Left renal pelvis (tissue), 4 donors: ENCODE measurements at places on chromosomes 11 and 22. TPM values are rescaled to one million over a fixed set of nuclear protein-coding genes. Genes with fewer than 3 reads are reported as not detected.

Gene OR5B21
- polyA plus RNA-seq, result not detected

Gene KIRREL3
- polyA plus RNA-seq, result 1.9 TPM

GRCh38 chr11:102234779-102235439 is 82.4 kb upstream of the BIRC3 start:
- no peak for DNase-seq

DNA sequence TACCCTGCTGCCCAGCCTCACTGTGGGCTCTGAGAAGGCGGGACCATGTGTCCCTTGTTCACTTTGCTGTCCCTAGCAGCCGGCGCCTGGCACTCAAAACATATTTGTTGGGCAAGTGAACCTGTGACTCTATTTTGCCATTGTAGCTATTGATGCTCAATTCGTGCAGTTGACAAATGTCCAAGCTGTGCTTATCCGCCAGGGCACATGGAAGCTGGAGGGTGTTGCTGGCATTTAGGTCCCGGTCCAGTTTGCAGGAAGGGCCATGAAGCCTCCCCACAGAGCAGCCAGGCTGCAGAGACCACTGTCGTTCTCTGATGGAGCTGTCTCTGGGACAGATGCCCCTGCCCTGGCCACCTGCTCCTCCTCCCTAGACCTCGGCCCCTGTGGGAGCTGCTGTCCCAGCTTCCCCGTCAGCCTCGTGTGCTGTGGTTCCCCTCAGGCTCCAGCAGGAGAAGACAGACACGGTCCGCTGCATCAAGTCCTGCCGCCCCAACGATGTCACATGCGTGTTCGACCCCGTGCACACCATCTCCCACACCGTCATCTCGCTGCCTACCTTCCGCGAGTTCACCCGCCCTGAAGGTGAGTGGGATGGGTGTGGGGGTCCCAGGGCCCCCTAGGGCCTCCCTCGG is 71.5 kb downstream of the FBLN1 start:
- no peak for DNase-seq

GRCh38 chr22:24302591-24302990 is 32.0 kb downstream of the SPECC1L start:
- no peak for DNase-seq

Gene FADS3
- polyA plus RNA-seq, result 12.7 TPM

GRCh38 chr11:61712846-61713245 is 32.7 kb downstream of the DAGLA start:
- no peak for DNase-seq

GRCh38 chr11:61473370-61474012 is 35.1 kb upstream of the LRRC10B start:
- DNase-seq, result no peak

DNA sequence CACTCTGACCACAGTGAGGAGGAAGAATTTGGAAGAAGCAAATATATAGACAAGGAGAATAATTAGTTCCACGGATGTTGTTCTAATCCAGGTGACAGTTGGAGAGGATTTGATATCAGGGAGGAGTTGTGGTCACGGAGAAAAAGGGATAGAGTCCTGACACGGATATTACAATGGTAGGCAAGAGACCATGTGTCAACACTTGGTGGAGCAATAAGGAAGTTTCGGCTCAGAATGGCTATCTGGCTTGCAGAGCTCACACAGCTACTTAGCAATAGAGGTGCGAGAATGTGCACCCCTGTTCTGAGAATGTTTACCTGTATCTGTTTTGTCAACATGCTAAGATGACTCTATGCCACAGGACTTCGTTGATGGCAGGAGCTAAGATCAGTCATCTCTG is 10.4 kb upstream of the OR9Q2 start:
- DNase-seq, result no peak

DNA sequence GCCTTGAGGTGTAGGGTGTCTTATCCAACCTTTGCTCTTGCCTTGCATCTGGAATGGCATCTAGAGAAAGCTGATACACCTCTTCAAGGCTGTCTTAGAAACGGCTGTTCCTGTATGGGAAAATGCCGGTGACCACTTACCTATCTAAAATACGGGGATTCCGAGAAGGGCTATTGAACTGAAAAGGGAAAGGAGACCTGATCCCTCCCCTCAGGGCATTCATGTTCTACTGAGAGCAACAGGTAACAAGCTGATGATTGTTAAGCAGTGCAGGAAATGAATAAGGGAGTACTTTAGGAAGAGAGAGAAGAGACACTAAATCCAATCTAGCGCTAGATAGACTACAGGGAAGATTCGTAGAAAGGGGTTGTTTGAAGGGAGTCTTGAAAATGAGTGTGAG is 1388.1 kb downstream of the FAM181B start:
- no peak for DNase-seq

Gene MMP27
- polyA plus RNA-seq, result not detected

DNA sequence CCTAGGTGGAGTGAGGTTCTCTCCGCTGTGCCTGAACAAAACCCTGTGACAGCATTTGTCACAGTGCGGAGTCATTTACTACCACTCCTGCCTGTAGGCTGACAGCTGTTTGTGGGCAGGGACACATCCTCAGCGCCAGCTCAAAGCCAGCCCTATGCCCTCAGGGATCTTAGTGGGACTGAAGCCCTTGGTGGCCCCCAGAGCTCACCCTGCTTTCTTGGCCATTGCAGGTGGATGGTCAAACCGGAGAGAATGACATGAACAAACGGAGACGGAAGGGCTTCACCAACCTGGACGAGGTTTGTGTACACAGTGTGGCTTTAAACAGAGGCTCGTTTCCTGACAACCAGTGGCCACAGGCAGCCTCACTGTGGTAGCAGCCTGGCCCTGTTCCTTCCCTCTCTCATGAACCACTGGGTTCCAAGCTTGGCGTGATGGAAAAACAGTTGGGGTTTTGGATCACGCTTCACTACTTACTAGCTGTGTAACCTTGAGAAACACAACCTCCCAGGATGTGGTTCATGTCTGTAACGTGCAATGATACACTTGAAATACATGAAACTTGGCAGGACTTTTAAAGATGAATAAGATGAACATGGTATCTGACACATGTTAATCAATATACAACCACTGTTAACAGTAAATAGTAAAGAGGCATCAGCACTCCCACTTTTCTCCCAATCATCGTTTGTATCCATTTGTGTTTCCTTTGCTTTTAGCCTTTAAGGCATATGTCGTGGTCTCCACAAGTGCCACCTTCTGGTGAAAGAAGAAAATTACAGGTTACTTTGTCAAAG is 125.8 kb downstream of the MICAL2 start:
- peak; percentile 22 for DNase-seq

GRCh38 chr11:95267601-95268213 is 36.7 kb upstream of the SESN3 start:
- DNase-seq, result no peak
